ENCODE measurements at places on chromosomes 11 and 22.

GRCh38 chr11:31790649-31791048 lies 20.5 kb downstream of the PAX6 start:
- DNase-seq, result no peak

DNA sequence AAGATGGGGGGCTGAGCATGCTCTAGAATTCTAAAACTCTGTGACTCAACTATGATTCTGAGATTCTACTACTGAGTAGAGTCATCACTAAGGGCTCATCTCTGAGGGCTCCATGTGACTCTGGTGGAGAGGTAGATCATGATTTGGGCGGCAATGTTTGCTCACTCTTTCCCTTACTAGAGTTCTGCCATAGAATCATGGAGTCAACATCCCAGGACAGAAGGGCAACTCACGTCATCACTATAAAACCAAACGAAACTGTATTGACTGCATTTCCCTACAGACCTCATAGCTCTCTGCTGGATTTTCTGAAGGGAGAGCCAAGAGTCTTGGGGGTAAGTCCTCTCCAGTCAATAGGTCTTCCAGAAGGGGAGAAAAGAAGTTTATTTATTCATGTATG lies at the start of gene MS4A14:
MS4A14 (plus strand) TSS at position 78 of the 400 bp plus-strand sequence; CDS start at position 198, 120 bp downstream.
- DNase-seq, result no peak

GRCh38 chr22:37581504-37581903 lies 1.6 kb upstream of the LGALS2 start:
- DNase-seq, result no peak

DNA sequence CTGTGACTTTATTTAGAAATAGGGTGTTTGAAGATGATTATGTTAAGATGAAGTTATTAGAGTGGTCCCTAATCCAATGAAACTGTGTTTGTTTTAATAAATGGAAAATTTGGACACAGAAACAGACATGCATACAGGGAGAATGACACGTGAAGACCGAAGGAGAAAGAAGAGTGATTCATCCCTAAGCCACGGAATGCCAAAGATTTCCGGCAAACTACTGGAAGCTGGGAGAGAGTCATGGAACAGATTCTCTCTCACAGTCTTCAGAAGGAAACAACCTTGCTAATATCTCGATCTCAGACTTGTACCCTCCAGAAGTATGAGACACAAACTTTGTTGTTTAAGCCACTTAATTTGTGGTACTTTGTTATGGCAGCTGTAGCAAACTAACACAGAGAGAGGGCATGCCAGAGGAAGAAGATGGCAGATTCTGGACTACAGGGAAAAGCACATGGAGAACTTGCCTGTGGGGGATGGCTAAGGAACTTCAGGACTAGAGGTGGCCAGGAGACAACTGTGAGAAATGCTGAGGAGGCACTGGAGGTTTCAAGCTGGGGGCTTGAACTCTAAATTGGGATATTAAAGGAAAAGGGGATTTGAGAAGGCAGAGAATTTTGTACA lies 733.5 kb upstream of the CCDC90B start:
- peak; percentile 17 for DNase-seq

DNA sequence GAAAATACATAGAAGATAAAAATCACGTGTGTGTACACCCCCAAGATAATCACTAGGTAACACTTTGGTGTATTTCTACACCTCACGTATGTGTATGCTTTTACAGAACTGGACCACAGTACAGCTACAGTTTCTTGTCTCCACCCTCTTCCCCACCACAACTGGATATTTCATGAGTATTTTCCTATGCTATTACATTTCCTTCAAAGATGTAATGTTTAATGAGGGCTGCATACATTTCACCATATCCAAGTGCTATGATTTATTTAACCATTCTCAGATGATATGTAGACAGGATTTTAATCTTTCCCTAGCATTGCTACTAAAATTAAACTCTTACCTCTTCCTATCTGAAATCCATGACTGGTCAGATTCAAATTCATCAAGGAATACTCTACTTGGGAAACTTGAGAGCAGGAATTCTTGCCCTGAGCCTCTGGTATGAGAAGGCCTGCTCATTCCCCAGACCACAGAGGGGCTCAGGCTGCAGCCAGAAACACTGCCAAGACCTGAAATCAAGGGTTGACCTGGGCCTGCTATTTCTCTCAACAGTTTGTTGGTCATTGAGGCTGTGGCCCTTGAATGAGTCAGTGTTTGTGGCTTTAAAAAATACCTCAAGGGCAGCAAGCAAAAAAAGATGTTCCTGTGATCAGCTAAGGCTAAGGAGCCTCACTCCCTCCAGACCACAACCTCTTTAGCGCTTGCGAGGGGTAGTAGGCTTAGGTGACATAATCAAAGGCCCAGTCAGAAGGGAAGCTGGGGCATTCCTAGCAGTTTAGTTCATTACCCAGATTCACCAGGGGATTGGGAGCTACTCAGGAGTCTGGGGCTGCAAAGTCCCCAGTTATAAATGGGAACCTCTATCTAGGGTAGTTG lies 55.5 kb downstream of the ABTB2 start:
- DNase-seq, result peak; percentile 97

DNA sequence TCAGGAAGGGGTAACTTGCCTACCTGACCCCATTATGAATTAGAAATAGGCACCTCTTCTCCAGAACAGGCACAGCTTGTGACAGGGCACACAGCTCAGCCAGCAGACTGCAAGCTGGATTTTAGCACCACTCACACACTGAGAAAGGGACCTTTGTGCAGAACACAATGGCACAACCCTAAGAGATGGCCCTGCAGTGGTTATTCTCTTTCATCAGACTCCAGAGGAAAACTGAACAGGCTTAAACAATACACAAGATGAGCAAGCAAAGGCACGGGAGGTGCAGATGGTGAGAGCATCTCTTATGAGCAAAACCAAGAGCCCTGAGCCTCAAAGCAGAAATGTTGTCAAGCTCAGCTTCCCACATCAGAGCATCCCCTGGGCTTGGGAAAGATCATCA lies 93.8 kb upstream of the LRRC55 start:
- no peak for DNase-seq

DNA sequence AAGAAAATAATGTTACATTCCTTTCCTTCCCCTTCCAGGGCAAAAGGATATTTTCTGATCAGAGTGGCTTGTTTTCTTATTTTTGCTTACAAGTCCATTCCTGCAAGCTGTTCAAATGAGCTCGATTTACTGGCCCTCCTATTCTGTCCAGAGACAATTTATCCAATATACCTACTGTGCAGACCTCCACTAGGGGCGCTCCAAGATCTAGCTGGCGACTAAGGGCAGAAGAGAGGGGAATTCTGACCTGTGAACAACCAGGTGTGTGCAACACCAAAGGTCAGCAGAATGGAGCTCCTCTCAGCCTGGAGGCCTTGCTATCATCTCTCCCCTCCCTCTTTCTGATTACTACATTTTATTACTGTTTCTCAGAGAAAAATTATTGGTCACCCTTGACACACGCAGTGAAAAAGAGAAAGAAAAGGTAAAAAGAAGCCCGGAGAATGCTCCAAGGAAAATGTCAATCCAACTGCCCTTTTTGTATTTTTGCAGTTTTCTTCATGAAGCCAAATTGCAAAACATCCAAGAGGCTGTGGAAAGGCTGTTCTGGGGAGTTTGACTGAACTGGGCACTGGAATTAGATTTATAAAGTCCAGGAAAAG lies 3.2 kb downstream of the SEZ6L start:
- peak; percentile 1 for DNase-seq

GRCh38 chr11:86638673-86639072 lies 33.7 kb downstream of the ME3 start:
- DNase-seq, result no peak

DNA sequence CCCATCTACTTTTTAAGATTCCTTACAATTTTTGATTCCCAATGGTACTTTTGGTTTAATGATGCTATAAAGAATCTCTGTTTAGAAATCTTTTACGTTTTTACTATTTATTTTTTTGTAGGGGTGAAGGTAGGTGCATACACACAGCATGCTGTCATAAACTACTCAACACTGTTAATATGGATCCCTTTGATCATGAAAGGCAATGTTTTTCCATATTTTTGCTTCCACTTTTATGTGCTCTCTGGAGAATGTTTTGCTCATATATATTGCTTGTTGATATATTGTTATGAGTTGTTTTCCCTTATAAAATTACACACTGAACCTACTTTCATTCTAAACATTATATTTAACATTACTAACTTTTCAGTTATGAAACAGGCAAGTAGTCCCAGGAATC lies 123.6 kb upstream of the TP53AIP1 start:
- peak; percentile 33 for DNase-seq

DNA sequence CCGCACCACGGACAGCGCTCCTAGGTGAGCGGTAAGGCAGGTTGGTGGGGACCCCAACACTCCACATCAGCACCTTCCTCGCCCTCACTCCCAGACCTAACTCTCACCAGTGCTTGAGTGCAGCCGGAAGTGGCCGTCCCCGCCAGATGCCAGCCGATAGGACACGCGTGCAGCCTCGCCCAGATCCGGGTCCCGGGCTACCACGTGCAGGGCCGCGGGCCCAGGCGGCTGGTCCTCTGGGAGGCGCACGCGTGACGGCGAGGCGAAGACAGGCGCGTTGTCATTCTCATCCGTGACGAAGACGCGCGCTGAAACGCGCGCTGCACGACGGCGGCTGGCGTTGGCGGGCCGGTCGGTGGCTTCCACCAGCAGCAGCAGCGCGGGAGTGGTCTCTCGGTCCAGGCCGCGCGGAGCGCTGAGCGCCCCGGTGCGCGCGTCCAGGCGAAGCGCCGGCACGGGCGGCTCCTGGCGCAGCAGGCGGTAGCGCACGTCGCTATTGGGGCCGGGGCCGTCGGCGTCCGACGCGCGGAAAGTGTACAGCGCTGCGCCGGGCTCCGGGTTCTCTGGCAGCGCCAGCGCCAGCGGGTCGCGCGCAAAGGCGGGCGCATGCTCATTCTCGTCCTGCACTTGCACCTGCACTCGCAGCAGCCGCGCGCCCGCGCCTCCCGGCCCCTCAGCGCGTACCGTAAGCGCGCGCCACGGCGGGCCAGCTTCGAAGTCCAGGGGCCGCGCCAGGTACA lies 10.8 kb upstream of the TPP1 start:
- DNase-seq, result no peak

DNA sequence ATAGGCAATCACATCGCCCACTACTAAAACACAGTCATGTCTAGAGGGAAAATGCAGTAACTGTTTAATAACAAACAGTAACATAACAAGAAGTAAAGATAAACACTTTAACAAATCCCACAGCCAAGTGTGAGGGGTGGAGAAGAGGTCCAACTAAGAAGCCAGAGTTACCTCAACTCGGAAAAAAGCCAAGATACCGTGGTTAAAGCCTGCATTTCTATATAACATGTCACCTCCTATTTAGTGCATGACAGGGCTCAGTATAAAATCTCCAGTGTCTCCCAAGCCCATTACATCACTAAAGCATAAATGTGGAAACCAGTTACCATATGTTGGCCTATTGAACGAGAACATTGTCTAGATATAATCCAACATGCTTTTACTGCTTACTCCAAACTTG lies 281.7 kb downstream of the LRRC4C start:
- no peak for DNase-seq

DNA sequence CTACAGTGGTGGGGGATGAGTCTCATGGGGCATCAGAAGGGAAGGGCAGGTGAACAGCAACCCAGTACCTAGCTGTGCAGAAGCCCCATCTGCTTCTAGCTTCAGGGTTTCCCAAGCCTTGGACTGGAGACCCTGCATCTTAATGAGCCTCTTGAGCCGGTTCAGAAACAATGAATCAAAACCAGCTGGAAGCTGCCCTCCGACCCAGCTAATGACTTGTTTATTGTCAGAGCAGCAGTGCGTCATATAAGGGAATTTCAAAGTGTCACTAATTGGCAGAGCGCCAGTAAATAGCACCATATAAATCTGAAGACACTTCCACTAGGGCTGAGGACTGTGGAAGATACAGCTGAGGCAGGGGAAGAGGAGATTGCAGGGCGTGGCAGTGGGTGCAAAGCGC lies 57.5 kb downstream of the RPUSD4 start:
- peak; percentile 90 for DNase-seq

- peak; percentile 100 for DNase-seq
These were observed 25.4 kb upstream of the SMTN start for GRCh38 chr22:31055635-31056159.

DNA sequence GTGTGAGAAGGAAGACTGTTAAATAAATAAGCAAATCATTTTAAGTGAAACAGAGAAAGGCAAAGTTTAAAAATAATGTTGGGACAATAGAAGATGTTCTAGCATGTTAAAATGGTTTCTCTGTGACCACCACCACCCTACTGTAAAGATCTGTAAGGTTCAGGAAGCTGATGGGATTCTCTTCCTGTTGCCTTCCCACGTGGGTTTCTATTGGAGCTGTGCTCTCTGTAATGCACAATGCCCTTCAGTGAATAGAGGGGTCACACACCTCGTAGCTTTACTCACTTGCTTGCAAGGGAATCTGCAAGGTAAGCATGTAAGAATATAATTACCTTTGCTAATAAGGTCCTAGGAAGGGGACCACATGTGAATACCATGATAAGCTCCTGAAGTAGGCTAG lies 170.5 kb downstream of the CASP12 start:
- DNase-seq, result no peak

- DNase-seq, result no peak
These were observed 5.5 kb upstream of the SPON1 start for GRCh38 chr11:13956988-13957387.

- DNase-seq, result peak; percentile 42
These were observed 87.5 kb downstream of the RRM1 start for GRCh38 chr11:4181782-4182721.

GRCh38 chr11:27161071-27161470 lies 120.5 kb downstream of the BBOX1 start:
- DNase-seq, result peak; percentile 11

DNA sequence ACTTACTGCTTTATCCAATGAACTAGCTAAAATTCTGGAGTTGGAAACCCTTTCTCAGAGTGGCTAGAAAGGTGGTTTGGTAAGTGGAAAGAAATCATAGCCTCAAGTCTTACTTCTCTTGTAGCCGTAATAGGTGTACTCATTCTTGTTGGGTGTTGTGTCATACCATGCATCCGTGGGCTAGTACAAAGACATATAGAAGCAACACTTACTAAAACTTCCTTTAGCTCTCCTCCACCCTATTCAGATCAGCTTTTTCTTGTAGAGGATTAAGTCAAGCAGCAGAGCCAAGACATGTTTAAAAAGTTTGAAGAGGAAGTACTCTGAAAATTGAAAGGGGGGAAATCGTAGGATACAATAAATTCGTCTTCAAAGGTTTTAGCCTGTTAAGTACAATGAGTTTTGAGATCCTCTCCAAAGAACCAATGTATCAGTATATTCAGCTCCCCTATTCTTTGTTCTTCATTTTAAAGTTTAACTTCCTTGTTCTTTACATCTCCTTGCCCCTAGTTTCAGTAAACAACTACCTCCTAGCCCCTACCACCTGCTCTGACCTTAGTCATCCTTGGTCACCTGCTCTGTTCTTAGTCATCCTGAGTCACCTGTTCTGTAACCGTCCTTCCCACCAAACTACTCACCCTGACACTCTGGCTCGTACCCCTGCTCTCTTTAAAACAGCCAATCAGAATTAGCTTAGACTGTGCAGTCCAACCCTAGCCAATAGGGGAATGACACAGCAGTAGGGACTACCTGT lies 62.1 kb upstream of the DEUP1 start:
- DNase-seq, result no peak

GRCh38 chr11:36703055-36703404 lies 105.0 kb upstream of the RAG2 start:
- DNase-seq, result no peak
